ENCODE measurements at places on chromosomes 7 and 10.

DNA sequence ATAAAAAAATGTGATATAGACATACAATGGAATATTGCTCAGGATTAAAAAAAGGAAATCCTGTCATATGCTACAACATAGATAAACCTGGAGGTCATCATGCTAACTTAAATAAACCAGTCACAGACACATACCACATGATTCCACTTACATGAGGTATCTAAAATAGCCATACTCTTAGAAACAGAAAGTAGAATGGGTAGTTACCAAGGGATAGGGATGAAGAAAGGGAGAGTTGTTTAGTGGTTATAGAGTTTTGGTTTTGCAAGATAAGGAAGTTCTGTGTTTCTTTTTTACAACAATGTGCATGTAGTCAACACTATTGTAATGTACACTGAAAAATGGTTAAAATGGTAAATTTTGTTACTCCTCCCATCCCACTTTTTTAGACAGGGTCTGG is 30.5 kb downstream of the BICC1 start:
- no peak for DNase-seq

DNA sequence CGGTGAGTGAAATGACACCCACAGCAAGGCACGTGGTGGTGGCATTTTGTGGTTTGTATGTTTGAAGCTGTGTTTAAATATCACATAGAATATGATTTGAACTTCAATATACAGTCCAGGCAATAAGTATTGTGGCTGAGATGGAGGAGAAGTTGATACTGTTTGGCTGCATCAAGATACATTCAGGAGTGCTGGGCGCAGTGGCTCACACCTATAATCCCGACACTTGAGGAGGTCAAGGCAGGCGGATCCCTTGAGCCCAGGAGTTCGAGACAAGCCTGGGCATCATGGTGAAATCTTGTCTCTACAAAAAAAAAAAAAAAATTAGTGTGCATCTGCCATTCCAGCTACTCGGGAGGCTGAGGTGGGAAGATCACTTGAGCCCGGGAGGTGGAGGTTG is 35.2 kb upstream of the NUB1 start:
- no peak for DNase-seq

DNA sequence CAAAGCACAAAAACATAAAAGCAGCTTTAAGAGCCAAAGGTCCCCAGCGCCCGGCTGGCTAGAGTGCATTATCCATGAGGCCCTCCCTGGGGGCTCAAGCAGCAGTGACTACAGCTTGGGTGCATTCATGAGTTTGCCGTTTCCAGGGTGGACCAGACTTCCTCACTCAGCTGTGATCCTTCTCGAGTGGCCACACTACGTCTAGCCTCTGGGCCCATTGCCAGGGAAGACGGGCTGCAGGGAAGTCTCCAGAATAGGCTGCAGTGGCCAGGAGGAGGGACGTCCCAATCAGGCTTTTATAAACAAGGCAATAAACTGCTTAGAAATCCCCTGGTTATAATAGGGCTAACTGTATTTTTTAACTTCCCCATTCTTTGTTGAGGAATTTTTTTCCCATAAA is 89.4 kb upstream of the C1QL3 start:
- no peak for DNase-seq

- DNase-seq = no peak
Measured at GRCh38 chr10:70664702-70665195, 7.6 kb upstream of the ADAMTS14 start.

DNA sequence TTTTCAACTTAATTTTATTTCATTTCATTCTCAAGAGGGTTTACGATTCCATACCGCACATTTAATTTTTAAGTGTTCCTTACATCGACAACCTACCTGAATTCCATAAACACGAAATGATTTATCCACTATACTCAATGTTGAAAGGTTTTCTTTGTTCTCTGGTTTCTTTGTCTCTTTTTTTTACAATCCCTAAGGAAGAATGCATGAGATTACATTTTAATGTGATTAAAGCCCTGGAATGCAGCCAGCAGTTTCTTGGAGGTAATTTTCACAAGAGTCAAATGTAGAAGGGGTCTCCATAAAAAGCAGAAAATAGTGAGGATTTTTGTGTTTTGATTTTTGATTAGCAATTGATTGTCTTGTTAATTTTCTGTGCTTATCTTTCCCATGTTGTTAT is 59.2 kb upstream of the ADCY1 start:
- DNase-seq = no peak

DNA sequence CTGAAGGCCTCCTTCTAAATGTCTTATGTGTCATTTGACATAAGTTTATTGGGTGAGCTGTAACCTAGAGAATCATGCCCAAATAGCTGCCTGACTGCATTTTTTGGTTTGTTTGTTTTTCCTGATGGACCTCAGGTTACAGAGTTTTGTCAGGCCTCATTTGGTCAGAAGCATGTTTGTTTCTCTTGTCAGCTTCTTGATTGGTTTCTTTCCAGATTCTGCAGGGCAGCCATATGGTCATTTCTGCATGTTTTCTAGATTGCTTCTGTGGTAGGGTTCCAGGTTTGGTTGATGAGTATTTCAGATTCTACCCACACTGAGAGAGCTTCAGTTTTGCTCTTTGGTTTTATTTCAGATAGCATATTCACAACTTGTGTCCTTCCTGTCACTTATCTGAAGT is 28.0 kb downstream of the GLCCI1 start:
- DNase-seq = peak; percentile 63

- peak; percentile 83 for DNase-seq
Measured at GRCh38 chr10:317271-317769, 182.1 kb downstream of the ZMYND11 start.

GRCh38 chr10:6813306-6813705 is 233.2 kb upstream of the PRKCQ start:
- DNase-seq = no peak

- no peak for DNase-seq
Measured at GRCh38 chr7:141200191-141201108, 126.6 kb downstream of the TMEM178B start.

DNA sequence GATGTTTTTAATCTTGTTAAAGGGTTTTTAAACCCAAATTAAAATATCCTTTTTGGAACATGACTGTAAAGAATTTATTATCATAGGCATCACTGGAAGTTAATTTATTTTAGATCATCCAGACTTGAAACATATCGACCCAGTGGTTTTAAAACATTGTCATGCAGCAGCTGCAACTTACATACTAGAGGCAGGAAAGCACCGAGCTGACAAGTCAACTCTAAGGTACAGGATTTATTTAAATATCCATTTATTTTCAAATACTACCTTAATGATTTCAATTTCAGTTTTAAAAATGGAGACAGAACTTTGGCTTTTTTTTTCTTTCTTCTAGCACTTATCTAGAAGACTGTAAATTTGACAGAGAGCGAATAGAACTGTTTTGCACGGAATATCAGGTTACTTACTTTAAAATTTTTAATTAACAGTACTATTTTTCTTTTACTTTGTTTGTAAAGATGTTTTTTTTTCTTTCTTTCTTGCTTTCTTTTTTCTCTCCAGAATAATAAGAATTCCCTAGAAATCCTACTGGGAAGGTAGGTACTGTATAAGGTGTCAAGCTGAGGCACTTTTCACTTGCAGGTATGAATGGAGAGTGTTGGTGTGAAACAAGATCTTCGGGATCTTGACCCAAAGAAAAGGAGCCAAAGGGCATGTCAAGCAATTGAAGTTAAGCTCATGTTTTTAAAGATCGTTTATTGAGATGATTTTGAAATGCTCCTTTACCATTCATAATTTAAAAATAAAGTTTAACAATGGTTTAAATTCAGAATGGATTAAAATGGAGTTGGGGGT is 1.8 kb downstream of the COMMD3 start:
- DNase-seq = peak; percentile 54

DNA sequence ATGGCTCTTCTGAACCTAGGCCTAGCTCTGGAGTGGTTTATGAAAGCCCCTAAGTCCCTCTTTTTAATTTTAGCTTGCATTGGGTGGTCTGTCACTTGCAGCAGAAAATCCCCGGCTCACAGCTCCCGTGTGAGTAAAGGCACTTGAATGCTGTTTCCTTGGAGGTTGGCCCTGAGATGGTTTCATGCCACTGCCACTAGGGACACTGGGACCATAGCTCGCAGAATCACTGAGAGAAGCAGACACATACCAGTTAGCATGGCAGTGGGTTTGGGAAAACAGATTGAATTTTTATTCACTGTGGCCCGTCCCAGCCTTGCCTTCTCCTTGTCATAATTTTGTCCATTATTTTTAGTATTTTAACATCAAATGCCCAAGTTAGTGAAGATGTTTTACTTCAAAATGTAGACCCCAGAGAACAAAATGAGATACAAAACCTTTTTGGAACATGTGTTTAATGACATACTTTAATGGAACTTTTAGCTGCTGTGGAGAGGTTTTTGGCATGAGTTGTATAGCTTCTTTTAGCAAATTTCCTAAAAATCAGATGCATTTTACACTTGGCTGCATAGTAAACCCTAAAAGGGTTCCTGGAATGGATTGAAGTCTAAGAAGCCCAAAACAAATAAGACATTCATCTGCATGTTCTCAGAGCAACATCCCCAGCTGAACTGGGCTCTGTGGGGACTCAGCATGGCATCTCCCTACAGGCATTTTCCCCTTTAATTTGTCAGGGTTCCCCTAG is 259.7 kb upstream of the PITRM1 start:
- DNase-seq = no peak

DNA sequence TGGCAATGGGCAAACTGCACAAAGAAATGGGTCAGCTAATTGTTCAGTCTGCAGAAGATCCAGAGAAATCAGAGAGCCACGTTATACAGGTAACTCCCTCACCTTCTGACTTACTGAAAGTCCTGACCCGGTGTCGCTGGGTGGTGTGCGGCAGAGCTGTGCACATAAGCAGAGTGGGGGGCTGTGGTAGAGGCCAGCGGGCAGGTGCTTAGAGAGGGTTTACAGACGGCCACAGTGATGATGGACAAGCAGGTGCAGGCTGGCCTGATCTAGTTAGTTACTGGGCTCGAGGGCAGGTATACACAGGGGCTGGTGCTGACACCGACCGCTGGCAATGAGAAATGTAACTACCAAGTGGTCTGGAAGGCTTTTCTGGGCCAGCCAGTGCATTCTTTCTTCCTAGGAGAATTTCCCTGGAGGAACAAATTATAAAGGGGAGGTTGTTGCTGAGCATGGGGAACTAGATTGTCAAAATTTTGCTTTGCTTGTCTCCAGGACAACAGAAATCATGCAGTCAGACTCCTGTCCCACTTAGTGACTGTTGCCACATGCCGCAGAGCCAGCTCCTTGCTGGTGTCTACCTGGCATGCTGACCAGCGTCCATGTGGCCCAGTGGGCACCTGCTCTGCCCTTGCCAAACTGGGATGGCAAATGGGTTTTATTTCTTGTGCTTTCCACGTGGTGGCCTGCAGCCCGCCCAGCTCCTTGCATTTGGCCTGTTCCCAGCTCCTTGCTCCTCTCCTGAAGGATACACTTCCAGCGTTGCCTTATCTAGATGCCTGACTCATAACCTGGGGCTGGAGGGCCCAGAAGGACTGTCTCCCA is 28.8 kb downstream of the DENND10 start:
- DNase-seq = no peak

GRCh38 chr10:118742032-118742431 is 12.7 kb downstream of the CACUL1 start:
- DNase-seq = no peak

- no peak for DNase-seq
Measured at GRCh38 chr7:41169317-41169716, 533.6 kb downstream of the INHBA start.

GRCh38 chr10:62244785-62245467 is 23.7 kb downstream of the RTKN2 start:
- DNase-seq = peak; percentile 81

- no peak for DNase-seq
Measured at GRCh38 chr10:3438606-3439005, 266.0 kb upstream of the PITRM1 start.

- no peak for DNase-seq
Measured at GRCh38 chr7:121494516-121494915, 98.4 kb upstream of the FAM3C start.

- DNase-seq = no peak
Measured at GRCh38 chr7:98902523-98902922, 24.2 kb downstream of the TRRAP start.
